DMS79 (cell line): ENCODE measurements at places on chromosomes 5 and 9.

DNA sequence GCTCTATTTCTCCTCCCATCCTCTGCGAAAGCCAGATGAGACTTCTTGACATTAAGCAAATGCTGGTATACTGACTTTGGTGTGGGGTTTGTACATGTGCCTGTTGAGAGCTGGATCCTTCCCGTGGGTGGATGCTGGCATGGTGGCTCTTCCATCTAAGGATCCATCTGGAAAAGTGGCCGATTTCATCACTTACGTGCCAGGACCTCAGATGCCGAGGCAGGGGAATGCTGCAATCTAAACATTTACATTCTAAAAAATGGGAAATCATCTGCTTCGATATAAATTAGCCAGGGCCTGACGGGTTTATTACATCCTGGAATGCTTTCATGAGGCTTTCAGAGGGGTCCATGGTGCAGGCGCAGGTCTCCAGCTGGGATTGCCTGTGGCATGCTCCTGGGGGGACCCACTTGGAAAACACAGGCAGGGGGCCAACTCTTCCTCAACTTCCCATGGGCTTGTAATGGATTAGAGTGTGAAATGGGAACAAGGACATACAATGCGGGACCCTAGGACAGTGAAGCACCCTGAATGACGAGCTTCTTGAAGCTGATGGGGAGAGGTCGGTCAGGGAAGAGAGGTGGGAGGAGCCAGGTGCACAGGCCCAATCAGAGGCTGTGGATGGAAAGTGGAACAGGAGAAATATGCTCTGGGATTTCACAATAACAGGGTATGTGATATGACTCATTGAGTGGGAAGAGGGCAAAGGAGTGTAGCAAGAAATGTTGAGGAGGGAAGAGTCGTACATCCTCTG is 105.5 kb upstream of the PITX1 start:
- DNase-seq, result no peak

DNA sequence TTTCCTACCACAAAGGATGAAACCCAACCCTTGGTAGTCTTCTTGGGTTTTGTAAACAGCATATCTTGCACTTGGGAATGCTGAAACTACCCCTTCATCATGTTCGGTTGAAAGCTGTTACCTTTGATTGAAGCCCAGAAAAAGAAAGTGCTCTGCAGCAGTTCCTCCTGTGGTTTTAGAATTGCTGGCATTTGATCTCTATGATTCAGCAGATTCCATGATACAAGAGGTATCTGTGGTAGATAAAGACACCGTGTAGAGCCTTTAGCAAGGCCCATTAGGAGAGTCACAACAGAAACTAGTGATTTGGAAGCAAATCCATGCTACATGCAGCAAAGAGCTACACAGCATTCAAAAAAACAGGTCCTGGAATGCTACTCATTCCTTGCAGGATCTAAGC is 557.0 kb downstream of the TLE1 start:
- DNase-seq, result no peak

GRCh38 chr5:159178978-159179377 is 30.4 kb downstream of the RNF145 start:
- no peak for DNase-seq

GRCh38 chr9:95124582-95125367 is 192.7 kb downstream of the FANCC start:
- no peak for DNase-seq
